EL (cell line): ENCODE measurements at places on chromosomes 1 and 21.

DNA sequence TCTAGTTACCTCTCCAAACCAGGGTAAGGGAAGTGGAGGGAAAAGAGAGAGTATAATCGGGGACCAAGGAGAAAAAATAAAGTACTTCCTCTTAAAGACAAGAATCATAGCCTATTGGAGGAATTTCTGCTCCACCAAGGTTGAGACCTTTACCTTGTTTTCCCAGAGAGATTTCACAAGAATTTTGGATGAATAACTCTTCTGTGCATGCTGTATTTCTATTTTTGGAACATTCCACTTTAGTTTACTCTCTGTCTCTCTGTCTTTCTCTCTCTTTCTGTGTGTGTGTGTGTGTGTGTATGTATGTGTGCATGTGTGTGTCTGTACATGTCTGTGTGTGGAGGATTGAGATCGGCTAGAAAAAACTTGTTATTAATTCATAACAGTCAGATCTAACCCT, 318.4 kb upstream of the RGS18 start:
- DNase-seq, result peak; percentile 18

GRCh38 chr1:151189637-151190445, at the start of gene VPS72:
TSS of gene VPS72 (minus strand) at chr1:151190197. CDS start at chr1:151190121, 76 bp downstream.
- peak; percentile 91 for DNase-seq

DNA sequence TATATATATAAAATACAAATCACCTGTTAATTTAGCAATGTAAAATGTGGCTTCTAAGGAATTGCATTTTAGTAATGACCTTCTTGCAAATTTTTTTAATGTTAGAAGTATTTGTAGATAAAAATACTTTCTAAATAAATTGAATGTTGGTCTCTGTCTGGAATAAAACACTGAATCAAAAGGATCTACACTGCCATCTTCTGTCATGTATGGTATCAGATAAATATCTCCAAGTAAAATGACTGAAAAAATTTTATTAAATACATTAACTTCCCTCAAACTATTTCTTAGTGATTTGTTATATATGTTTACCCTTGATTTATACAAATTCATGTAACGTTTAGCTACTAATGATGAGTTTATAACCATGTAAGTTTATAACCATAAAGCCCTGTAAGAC, 2029.3 kb downstream of the MRPL39 start:
- no peak for DNase-seq

- DNase-seq, result peak; percentile 99
Observed at GRCh38 chr1:244214009-244214967, 163.2 kb downstream of the ZBTB18 start.

- peak; percentile 13 for DNase-seq
Observed at GRCh38 chr1:187566354-187566753, 737.6 kb downstream of the PLA2G4A start.

- no peak for DNase-seq
Observed at GRCh38 chr1:183694755-183695154, 41.6 kb upstream of the APOBEC4 start.

DNA sequence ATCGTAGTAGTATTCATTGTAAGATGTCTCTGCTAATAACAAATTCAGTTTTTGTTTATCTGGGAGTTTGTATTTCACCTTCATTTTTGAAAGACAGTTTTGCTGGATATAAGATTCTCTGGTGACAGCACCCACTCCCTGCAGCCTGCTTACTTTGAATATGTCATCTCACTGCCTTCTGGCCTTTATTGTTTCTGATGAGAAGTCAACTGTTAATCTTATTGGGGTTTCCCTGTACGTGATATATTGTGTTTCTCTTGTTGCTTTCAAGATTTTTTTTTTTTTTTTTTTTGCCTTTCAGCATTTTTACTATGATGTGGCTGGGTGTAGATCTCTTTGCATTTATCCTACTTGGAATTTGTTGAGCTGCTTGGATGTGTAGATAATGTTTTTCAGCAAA, 29.3 kb downstream of the MTF2 start:
- no peak for DNase-seq

DNA sequence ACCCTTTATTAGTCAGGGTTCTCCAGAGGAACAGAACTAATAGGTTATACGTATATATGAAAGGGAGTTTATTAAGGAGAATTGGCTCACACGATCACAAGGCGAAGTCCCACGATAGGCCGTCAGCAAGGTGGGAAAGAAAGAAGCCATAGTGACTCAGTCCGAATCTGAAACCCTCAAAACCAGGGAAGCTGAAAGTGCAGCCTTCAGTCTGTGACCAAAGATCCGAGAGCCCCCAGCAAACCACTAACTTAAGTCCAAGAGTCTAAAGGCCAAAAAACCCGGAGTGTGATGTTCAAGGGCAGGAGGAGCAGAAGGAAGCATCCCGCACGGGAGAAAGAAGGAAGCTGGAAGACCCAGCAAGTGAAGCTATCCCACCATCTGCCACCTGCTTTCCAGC, 9.9 kb downstream of the IFNLR1 start:
- DNase-seq, result no peak

- no peak for DNase-seq
Observed at GRCh38 chr21:42796327-42797062, 82.8 kb downstream of the WDR4 start.

DNA sequence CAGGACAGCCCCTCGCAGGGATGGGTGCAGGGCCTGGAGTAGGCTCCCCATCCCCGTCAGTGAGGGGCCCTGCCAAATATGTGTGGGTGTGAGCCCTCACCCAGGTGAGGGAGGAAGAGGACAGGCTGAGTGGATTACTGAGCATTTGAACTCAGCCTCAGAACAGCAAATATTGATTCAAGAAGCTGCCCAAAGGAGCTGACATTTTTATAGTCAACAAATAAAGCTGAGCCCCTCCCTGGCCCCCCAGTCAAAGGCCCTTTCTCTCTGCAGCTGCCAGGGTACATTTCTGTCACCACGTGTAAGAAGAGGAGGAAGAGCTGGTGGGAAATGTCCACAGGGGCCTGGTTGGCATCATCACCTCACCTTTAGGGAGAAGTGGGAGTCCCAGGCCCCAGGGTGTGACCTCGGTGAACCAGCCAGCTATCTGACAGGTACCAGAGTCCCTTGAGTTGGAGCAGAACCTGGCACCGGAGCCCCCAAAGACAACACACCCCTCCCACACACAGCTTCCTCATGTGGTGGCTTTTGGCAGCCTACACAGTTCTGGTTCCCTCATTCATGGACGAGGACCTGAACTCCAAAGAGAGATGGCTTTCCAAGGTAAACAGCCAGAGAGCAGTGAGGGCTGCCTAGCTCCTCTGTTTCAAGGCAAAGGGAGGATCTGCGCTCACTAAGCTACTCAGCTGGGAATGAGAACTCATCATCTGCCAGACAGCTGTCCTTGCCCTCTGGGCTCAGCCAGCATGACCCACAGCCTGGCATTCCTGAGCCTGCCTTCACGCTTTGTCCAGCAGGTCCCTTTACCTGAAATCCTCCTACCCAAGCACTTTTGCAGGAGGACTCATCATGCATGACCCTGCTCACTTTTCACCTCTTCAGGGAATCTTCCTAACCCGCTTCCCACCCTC, 43.0 kb upstream of the TENT5C start:
- no peak for DNase-seq

- no peak for DNase-seq
Observed at GRCh38 chr1:2930913-2931723, 90.1 kb upstream of the ACTRT2 start.

DNA sequence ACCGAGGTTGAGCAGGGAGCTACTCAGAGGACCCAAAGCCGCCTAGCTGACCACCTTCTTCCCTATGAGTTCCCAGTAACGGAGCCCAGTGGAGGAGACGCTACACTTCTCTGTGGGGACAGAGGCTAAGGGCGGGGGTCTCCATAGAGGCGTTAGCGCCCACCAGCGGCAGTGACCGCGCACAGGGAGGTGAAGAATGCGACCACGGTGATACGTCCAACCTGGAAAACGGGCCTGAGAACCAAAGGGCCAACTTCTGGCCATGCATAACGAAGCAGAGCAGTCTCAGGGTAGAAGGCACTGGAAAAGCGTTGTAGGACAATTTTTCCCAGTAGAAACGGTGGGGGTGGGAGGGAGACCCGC, 400 bp upstream of the COG2 start:
- DNase-seq, result no peak

GRCh38 chr1:40044110-40044509, 3.6 kb downstream of the CAP1 start:
- DNase-seq, result no peak

DNA sequence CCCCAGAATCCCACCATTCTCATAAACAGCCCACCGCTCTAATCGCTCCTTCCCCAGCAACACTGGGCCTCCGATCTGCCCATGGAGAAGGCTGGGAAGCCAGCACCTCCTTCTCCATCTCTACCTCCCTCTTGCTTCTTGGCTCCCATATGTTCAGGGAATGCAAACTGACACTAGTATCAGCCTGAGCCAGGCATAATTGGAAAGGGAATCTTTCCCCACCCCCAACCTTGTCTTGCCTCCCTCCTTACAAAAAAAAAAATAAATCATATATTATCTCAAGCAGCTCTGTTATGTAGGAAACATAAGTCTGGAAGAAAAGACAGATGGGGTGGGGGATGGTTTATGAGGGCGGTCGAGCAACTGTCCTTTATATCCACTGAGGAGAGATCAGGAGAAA, 127.2 kb downstream of the NAV1 start:
- DNase-seq, result no peak

DNA sequence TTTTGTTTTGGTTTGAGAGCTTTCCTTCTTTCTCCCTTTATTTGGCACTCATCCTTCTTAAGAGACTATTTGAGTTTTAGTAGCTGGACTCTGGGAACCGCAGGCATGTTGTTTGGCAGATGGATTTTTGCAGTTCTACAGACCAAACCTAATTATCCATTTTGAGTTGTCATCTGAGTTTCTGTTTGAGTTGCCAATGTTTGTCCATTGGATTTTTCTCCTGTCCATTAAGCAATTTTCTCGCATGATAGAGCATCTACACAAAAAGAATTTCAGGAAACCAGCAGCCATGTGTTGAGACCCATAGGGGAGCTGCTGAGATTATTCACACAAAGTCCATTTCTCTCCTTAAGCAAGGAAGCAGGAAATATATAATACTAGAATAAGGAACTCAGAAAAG, 17.2 kb upstream of the CXADR start:
- no peak for DNase-seq

DNA sequence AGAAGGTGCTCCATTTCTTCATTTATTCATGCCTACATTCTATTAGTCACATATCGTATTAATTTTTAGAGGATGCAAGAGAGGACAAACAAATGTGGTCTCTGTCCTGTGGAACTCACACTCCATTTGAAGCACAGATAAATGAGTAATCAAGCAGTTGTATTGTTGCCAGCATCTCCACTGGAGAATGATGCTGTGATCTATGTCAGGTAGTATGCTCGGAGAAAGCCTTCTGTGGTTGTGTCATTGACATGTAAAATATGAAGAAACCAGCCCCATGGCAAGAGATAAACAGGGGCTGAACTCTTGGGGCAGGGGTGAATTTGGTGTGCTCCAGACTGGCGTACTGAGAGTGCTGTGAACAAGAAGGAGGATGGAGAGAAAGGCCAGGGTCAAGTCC, 101.2 kb downstream of the FASLG start:
- peak; percentile 8 for DNase-seq

DNA sequence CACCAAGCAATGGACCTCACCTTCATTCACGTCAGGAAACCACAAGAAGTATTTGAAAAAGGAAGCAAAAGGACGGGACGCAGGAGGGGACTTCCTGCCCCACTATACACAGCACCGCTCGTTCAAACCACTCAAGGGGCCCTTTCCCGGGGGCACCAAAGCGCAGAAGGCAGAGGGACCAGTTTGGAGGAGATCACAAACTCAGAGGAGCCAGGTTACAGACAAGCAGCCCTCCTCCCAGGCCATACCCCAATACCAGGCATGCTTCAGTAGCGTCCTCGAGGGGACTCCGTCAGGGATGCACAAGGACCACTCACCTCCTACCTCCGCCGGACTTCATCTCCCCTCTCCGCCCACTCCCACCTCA, 685 bp downstream of the CRTC2 start:
- peak; percentile 29 for DNase-seq
